CD4-positive, alpha-beta T cell treated with Interleukin-17A for 1 hour (primary cell): ENCODE measurements at places on chromosomes 6 and 20.

DNA sequence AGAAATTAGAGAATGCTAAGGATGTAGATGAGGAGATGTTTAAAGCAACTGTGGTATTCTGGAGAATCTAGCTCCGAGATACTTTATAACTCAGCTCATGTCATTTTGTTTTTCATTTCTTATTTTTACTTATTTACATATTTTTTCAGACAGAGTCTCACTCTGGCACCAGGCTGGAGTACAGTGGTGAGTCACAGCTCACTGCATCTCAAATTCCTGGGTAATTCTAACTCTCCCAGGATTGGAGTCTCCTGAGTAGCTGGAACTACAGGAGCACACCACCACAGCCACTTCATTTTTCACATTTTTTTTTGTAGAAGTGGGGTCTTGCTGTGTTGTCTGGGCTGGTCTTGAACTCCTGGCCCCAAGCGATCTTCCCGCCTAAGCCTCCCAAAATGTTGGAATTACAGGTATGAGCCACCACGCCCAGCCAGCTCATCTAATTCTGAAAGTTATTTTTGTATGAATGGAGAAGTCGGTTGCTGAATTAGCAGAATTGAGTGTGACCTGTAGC lies 94.3 kb upstream of the FAM8A1 start:
- no peak for DNase-seq

DNA sequence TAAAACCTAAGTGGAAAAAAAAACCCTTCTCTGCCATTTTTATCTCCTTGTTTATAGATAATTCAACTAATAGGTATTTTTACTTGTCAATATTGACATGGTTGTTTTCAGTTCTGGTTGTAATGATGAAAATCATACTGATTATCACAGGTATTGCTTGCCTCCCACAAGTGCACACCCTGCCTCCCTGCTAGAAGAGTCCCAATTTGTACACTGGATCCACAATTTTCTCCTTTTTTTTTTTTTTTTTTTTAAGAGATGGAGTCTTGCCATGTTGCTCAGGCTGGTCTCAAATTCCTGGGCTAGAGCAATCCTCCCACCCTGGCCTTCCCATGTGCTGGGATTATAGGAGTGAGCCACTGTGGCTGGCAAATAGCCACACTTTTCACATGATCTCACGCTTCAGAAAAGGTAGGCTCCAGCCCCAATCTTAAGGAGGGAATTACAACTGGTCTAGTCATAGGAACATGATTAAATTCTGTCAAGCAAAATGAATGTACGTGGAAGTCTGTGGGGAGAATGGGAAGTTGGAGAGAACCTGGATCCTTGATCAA lies 12.3 kb downstream of the DYNLT2 start:
- DNase-seq = no peak

GRCh38 chr6:39804466-39805065 lies 12.4 kb downstream of the DAAM2 start:
- no peak for DNase-seq

DNA sequence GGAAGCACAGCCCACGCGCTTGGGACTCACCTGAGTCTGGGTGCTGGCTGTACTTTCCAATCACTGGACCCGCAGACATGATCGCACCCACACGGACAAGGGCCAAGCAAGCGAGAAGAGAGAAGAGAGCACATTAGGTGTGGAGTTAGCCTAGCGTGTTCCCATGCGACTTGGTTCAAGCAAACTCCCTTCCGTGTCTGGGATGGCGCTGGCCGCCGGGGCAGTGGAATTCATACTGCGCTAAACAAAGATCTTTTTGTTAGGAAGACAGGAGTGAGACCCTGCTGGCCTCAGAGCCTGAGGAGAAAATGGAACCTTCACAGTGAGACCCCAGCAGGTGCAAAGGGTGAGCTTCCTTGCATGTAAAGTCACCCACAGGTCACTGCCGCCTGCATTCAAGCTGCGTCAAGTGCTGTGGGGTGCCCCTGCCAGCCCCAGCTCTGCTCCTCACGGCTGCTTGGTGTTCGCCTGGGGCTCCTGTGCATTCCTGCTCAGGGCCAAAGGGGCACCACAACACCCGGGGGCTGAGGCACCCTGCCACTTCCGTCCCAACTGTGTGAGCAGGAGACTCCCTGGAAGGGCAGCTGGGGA lies 26.4 kb downstream of the PSMG4 start:
- DNase-seq = no peak

GRCh38 chr6:1538369-1538768 lies 71.3 kb upstream of the FOXC1 start:
- DNase-seq = no peak

DNA sequence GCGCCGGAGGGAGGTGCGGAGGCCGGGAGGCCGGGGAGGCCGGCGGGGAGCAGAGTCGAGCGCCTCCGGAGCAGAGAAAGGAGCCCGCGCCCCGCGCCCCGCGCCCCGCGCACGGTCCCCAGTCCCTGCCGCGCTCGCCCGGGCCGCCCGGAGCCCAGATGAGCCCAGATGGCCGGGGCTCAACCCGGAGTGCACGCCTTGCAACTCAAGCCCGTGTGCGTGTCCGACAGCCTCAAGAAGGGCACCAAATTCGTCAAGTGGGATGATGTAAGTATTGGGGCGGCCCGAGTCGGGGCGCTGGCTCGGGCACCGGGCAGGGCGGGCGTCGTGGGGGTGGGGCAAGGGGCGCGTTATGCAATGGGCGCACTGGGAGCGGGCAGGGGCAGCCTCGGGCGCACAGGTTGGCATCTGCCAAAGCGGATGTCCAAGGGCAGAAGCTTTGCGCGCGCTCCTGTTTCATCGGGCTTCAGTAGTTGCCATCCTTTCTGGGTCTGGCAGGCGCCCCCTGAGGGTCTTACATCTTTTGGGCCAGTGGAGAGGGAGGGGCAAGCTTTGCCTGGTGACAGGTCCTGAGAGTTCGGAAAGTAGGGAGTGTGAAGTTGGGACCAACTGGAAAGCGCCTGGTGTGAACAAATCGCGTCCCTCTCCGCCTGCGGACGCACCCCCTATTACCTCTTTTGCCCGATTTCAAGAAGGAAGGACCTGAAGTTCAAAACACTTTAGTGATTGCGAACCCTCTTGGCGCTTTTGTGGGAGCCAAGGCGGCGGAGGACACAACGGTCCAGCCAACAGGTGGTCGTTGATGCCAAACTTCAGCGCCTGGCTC lies 631 bp downstream of the PLCB1 start:
- peak; percentile 30 for DNase-seq

DNA sequence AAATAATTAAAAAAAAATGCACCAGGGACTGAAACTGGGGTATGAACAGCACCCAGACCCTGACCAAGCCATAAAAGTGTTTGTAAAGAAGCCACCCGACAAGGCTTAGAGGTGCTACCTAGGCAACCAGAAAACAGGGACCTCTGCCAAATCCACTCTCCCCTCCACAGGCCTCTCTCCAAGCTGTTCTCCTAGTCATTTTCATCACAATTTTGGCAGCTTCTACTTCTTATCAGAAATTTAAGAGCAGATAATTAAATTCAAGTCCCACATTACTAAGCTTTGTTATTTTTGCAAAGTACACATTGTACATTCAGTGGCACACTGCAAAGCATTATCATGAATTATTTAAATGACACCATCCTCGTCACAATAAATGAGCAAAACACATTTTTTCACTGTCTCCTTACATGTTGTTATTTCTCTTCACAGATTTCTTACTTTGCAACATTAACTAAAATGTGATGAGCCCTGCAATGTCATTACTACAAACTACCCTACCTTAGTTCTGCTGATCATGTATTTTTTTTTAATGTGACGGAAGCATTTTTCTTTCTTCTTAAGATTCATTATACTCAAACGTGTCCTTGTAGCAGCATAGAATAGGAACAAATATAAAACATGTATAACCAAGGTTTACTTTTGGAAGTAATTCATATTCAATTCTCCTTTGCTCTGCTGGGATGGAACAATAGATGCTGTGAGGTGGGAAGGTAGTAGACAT lies 38.1 kb downstream of the ECT2L start:
- DNase-seq = no peak

- DNase-seq = no peak
Observed at GRCh38 chr6:89180112-89180511, 34.3 kb downstream of the PM20D2 start.

DNA sequence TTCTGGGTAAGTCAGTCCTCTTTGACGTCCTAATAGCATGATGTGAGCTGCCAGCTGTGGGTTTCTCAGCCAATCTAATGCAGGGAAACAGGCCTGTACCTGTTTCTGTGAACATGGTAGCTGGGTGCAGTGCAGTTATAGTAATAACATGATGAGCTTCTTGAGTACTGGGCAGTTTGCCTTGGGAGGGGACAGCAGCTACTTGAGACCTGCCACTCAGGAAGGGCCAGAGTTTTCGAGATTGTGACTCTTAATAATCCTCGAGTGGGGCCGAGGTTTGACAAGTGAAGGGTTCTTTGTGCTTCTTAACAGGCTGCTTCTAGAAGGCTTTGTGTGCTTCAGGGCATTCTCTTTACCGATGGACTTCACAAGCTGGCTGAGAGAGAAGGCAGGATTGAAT lies 180.1 kb downstream of the JARID2 start:
- no peak for DNase-seq

- DNase-seq = no peak
Observed at GRCh38 chr6:44660561-44661220, 273.2 kb downstream of the CDC5L start.

GRCh38 chr6:7087066-7087465 lies 20.7 kb upstream of the RREB1 start:
- DNase-seq = peak; percentile 11

DNA sequence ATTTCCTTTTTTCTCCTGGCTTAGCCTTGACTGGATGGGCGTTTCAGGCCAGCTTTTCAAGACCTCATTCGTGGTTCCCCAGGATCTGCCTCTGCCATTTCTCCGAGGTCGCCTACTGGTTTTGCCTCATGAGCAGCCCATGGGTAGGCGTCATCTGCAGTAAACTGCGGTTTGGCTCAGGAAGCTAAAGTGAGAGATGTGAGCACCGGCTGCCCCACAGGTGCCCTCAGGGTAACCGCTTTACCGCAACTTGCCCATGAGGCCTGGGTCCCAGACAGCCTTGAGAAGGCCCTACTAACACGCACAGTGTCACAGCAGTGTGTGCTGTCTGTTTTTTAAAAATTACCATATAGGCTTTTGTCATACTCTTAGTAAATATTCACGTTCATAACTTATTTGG lies 53.4 kb upstream of the TBXT start:
- no peak for DNase-seq

GRCh38 chr6:73691512-73691911 lies 4.5 kb upstream of the CD109 start:
- no peak for DNase-seq

GRCh38 chr6:11632231-11632630 lies 94.7 kb downstream of the TMEM170B start:
- no peak for DNase-seq

DNA sequence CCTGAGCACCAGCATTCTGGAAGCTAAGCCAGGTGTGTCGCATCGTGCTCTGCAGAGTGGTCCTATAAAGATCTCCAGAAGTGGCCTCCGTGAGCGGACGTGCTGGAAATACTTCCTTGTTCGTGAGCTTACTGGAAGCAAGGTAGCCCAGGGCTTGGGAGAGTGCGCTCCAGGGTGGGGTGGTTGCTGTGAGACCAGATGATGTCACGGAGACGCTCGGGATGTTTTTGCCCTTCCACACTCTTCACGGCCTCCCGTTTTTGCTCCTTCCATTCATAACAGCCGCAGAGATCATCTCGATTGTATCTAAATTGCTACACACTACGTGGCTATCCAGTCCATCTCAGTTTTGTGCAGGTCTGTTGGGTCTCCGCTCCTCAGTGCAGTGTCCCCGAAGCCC lies 373.4 kb downstream of the THBS2 start:
- DNase-seq = no peak

DNA sequence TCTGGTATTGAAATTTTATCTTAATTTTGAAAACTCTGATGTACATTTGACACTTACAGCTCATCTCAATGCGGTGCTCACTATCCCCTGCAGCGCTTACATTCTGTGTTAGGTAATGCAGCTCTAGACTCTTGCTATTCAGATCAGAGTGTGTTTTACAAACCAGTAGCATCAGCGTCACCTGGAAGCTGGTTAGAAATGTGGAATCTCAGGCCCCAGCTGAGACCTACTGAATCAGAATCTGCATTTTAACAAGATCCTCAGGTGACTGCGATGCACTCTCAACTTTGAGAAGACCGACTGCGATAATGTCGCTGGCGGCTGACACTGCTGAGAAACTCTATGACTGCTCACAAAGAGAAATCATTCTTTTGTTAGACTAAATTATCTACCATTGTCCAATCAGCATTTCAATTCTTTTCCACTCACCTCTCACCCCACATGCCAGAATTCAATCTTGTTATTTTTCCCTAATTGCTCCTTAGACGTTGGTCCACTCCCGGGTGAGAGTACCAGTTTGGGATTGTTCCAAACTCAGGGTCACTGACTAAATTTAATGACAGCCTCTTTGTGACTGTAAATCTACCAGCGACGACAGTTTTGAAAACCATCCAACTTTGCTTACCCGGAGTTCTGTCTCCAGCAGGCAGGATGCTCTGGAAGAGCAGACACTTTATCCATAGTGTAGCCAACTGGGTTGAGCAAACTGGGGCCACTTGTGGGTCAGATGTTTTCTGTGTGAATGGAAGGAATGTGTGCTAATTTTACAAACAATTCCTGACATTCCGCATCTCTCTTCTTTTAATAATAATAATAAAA lies 140.1 kb upstream of the BTBD3 start:
- no peak for DNase-seq

DNA sequence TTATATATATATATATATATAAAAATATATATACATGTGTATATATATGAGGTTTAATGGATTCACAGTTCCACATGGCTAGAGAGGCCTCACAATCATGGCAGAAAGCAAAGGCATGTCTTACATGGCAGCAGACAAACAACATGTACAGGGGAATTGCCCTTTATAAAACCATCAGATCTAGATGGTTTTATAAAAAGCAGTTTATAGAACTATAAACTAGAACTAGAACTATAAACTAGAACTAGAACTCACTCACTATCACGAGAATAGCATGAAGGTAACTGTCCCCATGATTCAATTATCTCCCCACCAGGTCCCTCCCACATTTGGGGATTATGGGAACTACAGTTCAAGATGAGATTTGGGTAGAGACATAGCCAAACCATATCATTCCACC lies 56.8 kb downstream of the PDSS2 start:
- DNase-seq = no peak

DNA sequence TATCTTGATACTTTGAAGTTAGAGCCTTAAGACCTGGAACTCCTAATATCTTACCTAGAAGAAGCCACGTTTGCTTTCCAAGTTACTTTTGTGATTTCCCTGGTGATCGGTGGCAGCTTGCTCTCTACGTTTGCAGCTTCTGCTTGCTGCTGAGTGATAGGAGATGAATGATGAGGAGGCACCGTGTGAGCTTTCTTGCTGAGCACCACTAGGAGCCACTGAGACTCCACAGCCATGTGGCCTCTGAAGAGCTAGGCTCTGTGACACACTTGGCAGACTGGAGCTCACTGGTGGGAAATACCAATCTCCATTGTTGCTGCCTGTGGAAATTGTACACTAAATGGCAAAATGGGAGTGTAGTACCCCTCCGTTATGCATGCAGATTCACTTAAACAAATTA lies 161.8 kb downstream of the IBTK start:
- no peak for DNase-seq

GRCh38 chr6:144999127-144999526 lies 714.0 kb downstream of the UTRN start:
- no peak for DNase-seq
